ENCODE measurements at places on chromosomes 2 and 18. TPM values are rescaled to one million over a fixed set of nuclear protein-coding genes. Genes with fewer than 3 reads are reported as not detected.
A peak's percentile ranks its signal among the peaks of the same experiment; 100 is the strongest.

- no peak overlapping the region for H3K4me3 ChIP-seq
- DNase-seq = no peak
- no peaks in the 10 kb centered on the region for H3K36me3 ChIP-seq
- H3K4me1 ChIP-seq = no peaks in the 10 kb centered on the region
- no peaks in the 10 kb centered on the region for H3K27me3 ChIP-seq
Measured at GRCh38 chr2:140183056-140183765, 1403.0 kb upstream of the NXPH2 start.

DNA sequence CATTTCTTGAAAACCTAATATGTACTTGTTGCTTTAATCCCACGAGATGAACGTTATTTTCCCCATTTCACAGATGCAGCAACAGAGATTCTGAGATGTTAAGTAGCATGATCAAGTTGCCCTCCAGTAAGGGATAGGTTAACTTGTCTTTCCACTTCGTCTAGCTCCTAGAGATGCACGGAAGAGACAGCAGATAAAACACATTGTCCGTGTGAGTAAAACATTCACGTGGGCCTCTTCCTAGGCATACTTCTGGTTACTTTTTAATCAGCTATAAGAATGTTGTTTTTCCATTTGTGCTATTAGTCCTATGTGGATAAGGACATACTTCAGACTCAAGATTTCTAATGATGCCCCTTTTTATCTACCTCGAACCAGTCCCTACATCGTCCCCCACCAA lies 1.2 kb upstream of the ARHGAP28 start:
- H3K27me3 ChIP-seq = peaks cover 15% of the 10 kb centered on the region
- H3K36me3 ChIP-seq = no peaks in the 10 kb centered on the region
- H3K4me1 ChIP-seq = peaks cover 6% of the 10 kb centered on the region
- no peak for DNase-seq
- no peak overlapping the region for H3K4me3 ChIP-seq
- H3K27ac ChIP-seq = no peak overlapping the region

DNA sequence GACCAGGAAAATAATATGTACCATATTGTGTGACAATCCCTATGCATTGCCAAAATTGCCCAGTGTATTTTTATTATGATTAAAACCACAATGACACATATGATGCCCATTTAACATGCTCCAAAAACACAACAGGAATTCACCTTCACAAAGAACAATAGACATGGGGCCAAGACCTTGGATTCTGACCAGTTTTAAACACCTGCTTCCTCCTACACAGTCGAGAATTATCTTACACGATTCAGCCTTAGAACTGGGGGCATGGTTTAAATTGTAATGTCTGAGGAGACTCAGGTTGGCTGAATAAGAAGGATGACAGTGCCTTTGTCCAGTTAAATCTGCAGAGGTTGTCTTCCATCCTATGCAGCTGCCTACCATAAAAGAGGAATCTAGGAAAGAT lies 212.7 kb downstream of the PLCL1 start:
- no peak overlapping the region for H3K27ac ChIP-seq
- no peaks in the 10 kb centered on the region for H3K27me3 ChIP-seq
- H3K4me1 ChIP-seq = peaks cover 6% of the 10 kb centered on the region

GRCh38 chr2:33022989-33023727 lies 76.4 kb downstream of the LTBP1 start:
- H3K4me3 ChIP-seq = no peak overlapping the region
- H3K27ac ChIP-seq = no peak overlapping the region
- DNase-seq = no peak
- no peaks in the 10 kb centered on the region for H3K36me3 ChIP-seq
- peaks cover 29% of the 10 kb centered on the region for H3K27me3 ChIP-seq

- H3K4me3 ChIP-seq = no peak overlapping the region
- peaks cover 4% of the 10 kb centered on the region for H3K27me3 ChIP-seq
- H3K27ac ChIP-seq = no peak overlapping the region
Measured at GRCh38 chr2:112004253-112004645, 50.8 kb upstream of the TMEM87B start.

GRCh38 chr2:238158509-238159070 lies at the start of gene ERFE:
Gene ERFE (plus strand): TSS chr2:238158970. CDS start chr2:238159008, 38 bp downstream.
- H3K36me3 ChIP-seq = no peaks in the 10 kb centered on the region
- peaks cover 4% of the 10 kb centered on the region for H3K4me1 ChIP-seq
- H3K27me3 ChIP-seq = peaks cover 32% of the 10 kb centered on the region
- H3K4me3 ChIP-seq = peak within 1 kb of the TSS; percentile 20
- DNase-seq = peak; percentile 56
- no peak within 1 kb of the TSS for H3K27ac ChIP-seq

- H3K4me3 ChIP-seq = peak overlapping the region; percentile 86
- peaks cover 54% of the 10 kb centered on the region for H3K4me1 ChIP-seq
- peaks cover 76% of the 10 kb centered on the region for H3K36me3 ChIP-seq
- no peak for DNase-seq
- peak overlapping the region; percentile 96 for H3K27ac ChIP-seq
Measured at GRCh38 chr2:174597009-174597344, 627 bp downstream of the WIPF1 start.

DNA sequence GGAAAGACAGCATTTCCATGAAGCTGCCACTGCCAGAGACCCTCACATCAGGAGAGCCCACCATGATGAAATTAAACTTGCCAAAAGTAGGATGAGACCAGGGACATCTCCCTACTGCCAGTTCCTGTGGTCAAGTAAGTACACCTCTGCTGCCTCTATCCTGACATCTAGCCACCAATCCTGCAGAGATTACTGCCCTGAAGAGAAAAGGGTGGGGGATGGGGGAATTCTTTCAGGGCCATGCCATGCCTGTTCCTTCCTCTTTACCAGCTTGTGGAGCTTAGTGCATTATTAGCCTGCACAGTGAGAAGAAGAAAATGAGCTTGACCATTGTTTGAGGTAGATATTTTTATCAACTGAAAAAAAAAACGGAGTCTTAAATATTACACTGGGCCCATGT lies 397.2 kb upstream of the CDH2 start:
- no peak overlapping the region for H3K4me3 ChIP-seq
- no peak for DNase-seq
- no peaks in the 10 kb centered on the region for H3K27me3 ChIP-seq
- no peak overlapping the region for H3K27ac ChIP-seq
- no peaks in the 10 kb centered on the region for H3K4me1 ChIP-seq

DNA sequence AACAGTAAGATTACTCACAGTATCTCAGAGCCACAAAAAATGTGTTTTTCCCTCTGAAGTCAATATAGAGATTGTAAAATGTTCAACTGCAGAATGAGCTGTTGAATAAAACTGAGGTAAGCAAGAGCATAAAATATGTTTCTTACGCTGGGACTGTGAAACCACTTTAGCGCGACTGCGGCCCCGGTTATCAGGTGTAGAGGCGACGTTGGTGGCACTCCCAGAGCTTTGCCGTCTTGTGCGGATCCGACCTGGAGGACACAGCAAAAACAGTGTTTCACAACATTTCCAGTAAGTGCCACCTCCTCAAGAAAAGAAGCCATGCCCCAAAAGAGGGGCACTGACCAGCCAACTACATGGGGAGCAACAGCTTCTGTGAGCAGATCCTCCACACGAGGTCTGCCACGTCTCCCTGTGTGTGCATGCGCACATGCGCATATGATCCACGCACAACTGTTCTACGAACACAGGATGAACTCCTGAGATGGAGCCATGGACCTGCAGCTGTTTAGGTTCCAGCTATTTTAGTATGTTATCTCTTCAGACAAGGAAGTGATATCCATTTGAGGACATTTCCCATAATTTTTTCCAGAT lies 100.7 kb upstream of the RNU4ATAC start:
- H3K4me3 ChIP-seq = no peak overlapping the region
- no peak for DNase-seq
- no peak overlapping the region for H3K27ac ChIP-seq
- H3K27me3 ChIP-seq = no peaks in the 10 kb centered on the region
- H3K36me3 ChIP-seq = peaks cover 35% of the 10 kb centered on the region

GRCh38 chr2:43749583-43749982 lies 24.3 kb upstream of the DYNC2LI1 start:
- H3K27me3 ChIP-seq = peaks cover 4% of the 10 kb centered on the region
- no peak overlapping the region for H3K4me3 ChIP-seq
- no peaks in the 10 kb centered on the region for H3K36me3 ChIP-seq
- DNase-seq = no peak
- no peak overlapping the region for H3K27ac ChIP-seq

DNA sequence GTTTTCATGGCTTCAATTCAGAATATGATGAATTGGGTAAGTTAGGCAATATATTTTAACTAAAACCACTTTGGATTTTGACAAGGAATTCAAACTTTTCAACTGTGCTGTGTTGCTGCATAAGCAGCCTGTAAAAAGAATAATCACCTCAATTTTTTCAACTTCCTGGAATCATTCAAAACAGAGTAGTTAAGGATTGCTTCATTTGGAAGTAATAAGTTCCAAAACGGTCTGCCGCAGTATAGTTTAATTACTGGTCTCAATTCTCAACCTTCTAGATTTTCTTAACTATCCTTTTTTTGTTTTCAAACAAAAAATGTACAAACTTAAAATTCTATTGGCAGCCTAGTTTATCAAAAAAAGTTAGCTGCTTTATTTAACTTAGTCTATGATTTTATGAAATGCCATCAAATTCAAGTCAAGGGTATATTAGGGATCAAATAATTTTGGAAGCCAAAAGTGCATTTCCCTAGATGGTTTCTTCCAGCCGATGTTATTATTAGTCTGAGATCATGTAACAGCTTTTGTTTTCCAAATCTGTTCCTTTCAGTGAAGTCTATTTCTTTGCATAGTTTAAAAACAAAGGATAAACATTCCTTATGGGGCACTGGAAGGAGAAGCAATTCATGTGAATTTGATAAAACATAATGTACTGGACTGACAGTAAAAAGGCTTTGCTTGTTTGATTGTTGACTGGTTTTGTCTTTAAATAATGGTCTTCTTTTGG lies 76.1 kb upstream of the ETAA1 start:
- no peak overlapping the region for H3K4me3 ChIP-seq
- H3K27ac ChIP-seq = no peak overlapping the region
- no peaks in the 10 kb centered on the region for H3K4me1 ChIP-seq
- no peaks in the 10 kb centered on the region for H3K36me3 ChIP-seq
- no peak for DNase-seq

DNA sequence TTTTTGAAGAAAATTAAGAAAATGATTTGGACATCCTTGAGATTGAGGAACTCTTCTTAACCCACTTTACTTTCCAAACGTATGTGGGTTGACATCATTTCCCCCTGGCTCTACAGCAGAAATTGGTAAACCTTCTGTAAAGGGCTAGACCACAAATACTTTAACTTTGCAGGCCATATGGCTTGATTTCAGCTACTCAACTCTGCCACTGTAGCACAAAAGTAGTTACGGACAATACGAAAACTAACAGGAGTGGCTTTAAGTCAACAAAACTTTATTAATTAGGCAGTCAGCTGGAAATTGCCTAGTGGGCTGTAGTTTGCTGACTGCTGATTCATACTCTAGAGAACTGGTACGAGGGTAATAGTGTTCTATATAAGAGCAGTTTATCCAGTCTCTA lies 83.2 kb upstream of the DTNB start:
- DNase-seq = no peak
- H3K4me1 ChIP-seq = peaks cover 30% of the 10 kb centered on the region
- H3K36me3 ChIP-seq = peaks cover 68% of the 10 kb centered on the region

DNA sequence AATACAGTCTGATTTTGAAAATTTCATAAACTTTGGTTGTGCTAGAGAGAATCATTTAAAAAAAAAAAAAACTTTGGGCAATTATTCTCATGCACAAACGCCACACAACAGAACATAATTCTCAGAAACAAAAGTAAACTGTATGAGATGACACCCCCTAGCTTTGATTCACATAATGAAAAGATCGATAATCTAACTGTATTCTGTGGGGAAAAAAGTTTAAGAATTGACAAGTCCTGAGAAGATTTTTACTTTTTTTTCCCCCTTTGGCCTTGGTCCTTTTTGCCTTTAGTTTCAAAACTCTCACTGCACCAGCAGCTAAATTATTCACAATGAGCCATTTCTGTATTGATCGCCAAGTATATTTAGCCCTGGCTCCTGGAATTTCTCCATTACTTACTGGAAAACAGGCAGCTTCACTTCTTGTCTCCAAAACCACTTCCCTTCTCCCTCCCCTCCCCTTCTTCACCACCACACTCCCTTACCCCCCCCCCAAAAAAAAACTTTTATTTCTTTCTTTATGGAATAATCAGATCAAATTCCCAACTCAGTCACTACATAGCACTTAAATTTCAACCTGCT lies 2.0 kb downstream of the IKZF2 start:
- H3K4me1 ChIP-seq = peaks cover 30% of the 10 kb centered on the region
- peaks cover 3% of the 10 kb centered on the region for H3K36me3 ChIP-seq
- H3K4me3 ChIP-seq = peak overlapping the region; percentile 79
- peak overlapping the region; percentile 40 for H3K27ac ChIP-seq

- H3K4me3 ChIP-seq = no peak overlapping the region
- no peak overlapping the region for H3K27ac ChIP-seq
- peaks cover 52% of the 10 kb centered on the region for H3K36me3 ChIP-seq
Measured at GRCh38 chr2:207616185-207616584, 9.0 kb downstream of the METTL21A start.

- DNase-seq = no peak
- H3K27me3 ChIP-seq = no peaks in the 10 kb centered on the region
- no peaks in the 10 kb centered on the region for H3K36me3 ChIP-seq
- H3K27ac ChIP-seq = no peak overlapping the region
- no peak overlapping the region for H3K4me3 ChIP-seq
- H3K4me1 ChIP-seq = no peaks in the 10 kb centered on the region
Measured at GRCh38 chr18:24877546-24877945, 417.1 kb downstream of the HRH4 start.

- peaks cover 89% of the 10 kb centered on the region for H3K36me3 ChIP-seq
- no peaks in the 10 kb centered on the region for H3K27me3 ChIP-seq
- DNase-seq = no peak
- peak overlapping the region; percentile 21 for H3K27ac ChIP-seq
- H3K4me3 ChIP-seq = no peak overlapping the region
- peaks cover 27% of the 10 kb centered on the region for H3K4me1 ChIP-seq
Measured at GRCh38 chr2:68811364-68811763, 59.8 kb downstream of the BMP10 start.

DNA sequence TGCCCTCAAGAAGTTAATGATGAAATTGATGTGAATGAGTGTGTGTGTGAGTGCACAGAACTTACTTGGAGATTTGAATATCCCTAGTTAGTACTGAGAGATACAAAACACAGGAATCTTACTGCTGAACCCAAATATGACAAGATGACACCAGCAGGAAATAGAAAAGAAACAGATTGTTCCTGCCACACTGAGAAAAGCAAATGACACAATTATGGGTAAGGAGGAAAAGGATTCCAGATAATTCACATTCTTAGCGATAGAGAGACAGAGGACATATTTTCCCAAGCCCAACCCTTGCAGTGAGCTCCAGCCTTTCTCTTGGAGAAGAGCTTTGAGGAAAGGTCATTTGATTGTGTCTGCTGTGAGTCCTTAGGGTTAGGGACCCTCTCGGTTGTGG lies 105.7 kb upstream of the SMIM21 start:
- no peaks in the 10 kb centered on the region for H3K36me3 ChIP-seq
- peaks cover 3% of the 10 kb centered on the region for H3K27me3 ChIP-seq
- H3K27ac ChIP-seq = no peak overlapping the region
- H3K4me1 ChIP-seq = no peaks in the 10 kb centered on the region

- no peaks in the 10 kb centered on the region for H3K27me3 ChIP-seq
- peaks cover 56% of the 10 kb centered on the region for H3K4me1 ChIP-seq
- peak; percentile 89 for DNase-seq
- H3K4me3 ChIP-seq = peak overlapping the region; percentile 76
- H3K27ac ChIP-seq = peak overlapping the region; percentile 96
Measured at GRCh38 chr2:106095478-106096298, 98.4 kb downstream of the UXS1 start.

POU3F3 gene
- total RNA-seq = not detected

C2orf92 gene
- 12.4 TPM for total RNA-seq

CYRIA gene
- total RNA-seq = 0.05 TPM

CTAGE1 gene
- total RNA-seq = not detected

CHAC2 gene
- total RNA-seq = 10.3 TPM

CROCC2 gene
- not detected for total RNA-seq
